ENCODE measurements at places on chromosomes 16 and 17.

- no peak overlapping the region for H3K4me3 ChIP-seq
- peaks cover 10% of the 10 kb centered on the region for H3K4me1 ChIP-seq
- no peaks in the 10 kb centered on the region for H3K36me3 ChIP-seq
- peak; percentile 49 for DNase-seq
These were observed 382.2 kb upstream of the CDH5 start for GRCh38 chr16:65984296-65984695.

DNA sequence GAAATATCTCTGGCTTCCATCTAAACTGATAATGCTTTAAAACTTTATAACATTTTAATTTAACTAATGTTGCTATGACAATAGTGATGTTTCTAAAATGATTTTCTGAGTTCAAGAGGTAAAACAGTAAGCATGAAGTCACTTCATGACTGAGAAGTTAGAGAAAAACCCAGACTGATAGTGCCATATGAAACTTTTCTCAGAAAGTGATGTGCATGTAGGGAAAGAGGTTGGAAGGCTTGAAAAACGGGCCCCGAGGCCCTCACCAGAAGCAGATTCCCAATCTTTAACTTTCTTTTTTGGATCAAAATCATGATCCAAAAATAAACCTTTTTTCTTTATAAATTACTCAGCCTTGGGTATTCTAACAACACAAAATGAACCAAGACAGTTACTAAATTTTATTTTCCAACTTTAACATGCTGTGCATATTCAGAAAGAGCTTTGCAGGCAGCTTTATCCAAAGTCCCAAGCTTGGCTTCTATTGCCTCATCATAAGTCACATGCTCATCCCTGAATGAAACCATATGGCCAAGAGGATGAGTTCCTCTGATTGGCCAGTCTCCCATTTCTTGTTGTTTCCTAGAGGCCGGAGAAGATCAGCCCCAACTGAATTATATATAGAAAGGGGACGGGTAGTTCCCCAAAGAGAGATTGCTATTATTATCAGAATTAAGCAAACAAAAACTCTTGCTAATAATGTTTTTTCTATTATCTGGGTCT lies 357.6 kb upstream of the SALL1 start:
- H3K27me3 ChIP-seq = no peaks in the 10 kb centered on the region
- DNase-seq = peak; percentile 28
- H3K36me3 ChIP-seq = no peaks in the 10 kb centered on the region
- H3K4me3 ChIP-seq = no peak overlapping the region

GRCh38 chr17:58337210-58337599 lies 8.6 kb upstream of the TSPOAP1 start:
- H3K36me3 ChIP-seq = no peaks in the 10 kb centered on the region
- no peaks in the 10 kb centered on the region for H3K27me3 ChIP-seq
- H3K4me3 ChIP-seq = no peak overlapping the region
- no peak overlapping the region for H3K27ac ChIP-seq

DNA sequence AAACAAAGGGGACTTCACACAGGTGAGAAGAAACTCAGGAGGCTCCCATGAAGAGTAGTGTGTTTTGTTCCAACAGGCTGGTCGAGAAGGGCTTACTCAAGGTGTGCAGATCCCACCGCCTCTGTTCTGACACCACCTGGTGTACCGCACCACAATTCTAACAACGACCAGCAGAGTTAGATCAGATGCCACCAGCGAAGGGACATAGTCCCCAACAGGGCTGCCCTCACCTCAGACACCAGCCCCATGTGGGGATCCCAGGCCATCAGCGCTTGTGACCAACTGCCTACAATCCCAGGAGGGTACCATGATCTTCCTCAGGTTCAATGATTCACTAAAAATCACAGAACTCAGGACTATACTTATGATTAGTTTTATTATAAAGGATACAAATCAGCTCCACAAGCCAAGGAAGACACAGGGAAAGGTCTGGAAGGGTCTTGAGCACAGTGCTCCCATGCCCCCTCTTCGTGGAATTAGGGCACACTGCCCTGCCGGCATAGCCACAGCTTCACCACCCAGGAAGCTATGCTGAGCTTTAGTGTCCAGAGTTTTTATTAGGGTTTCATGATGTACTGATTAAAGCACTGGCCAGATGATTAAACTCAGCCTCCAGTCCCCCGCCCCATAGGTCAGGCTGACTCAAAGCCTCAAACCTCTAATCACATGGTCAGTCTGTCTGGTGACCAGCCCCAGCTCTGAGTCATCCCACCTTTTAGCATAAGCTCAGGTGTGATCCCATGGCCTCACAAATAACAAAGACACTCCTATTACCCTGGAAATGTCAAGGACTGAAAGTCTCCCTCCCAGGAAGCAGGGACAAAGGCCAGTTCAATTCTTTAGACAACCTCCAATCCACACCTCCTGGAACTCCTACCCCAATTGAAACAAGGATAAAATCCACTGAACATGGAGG lies 26.0 kb downstream of the TRIM25 start:
- no peak overlapping the region for H3K27ac ChIP-seq
- H3K4me1 ChIP-seq = no peaks in the 10 kb centered on the region
- DNase-seq = no peak
- H3K36me3 ChIP-seq = peaks cover 7% of the 10 kb centered on the region

- H3K27ac ChIP-seq = no peak overlapping the region
- H3K27me3 ChIP-seq = no peaks in the 10 kb centered on the region
- no peak for DNase-seq
- H3K4me3 ChIP-seq = no peak overlapping the region
- H3K36me3 ChIP-seq = no peaks in the 10 kb centered on the region
- no peaks in the 10 kb centered on the region for H3K4me1 ChIP-seq
These were observed 36.2 kb downstream of the C16orf82 start for GRCh38 chr16:27102701-27103575.

DNA sequence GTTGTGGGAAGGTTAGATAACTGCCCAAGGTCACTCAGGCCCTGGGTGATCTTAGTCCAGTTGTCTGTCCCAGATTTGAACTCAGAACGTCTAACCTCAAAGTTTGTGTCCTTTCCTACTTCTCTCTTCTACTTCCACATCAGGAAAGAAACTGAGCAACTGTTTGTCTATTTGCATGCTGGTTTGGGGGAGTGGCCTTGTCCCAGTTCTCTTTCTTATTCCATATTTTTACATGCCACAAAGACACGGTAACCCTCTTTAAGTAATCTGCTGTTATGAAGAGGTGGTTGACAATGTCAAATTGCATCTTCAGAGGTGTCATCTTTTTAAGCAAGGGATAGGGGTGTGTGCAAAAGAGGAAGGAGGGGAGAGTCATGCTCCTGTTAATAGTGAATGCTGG lies 432.5 kb downstream of the HS3ST3B1 start:
- no peaks in the 10 kb centered on the region for H3K27me3 ChIP-seq
- no peak overlapping the region for H3K27ac ChIP-seq
- no peaks in the 10 kb centered on the region for H3K36me3 ChIP-seq

DNA sequence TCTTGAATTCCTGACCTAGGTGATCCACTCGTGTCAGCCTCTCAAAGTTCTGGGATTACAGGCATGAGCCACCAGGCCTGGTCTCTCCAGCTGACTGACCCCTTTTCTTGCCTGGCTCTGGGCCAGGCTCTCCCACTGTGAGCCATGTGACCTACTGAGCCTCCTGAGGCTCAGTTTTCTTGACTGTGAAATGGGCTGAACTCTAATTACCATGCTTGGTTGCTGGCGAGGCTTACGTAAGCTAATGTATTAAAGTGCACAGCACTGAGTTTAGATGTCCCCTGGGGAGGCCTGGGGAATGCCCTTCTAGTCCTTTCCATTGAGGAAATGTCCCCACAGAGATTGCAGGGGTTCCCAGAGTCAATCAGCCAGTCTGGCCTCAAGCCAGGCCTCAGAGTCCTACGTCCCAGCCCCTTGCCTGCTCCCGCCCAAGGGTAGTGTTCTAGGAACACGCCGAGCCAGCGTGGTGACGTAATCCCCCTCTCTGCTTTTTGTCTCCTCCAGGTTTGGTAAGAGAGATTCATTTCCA lies 45.8 kb upstream of the LGALS9 start:
- no peak for DNase-seq
- no peak overlapping the region for H3K4me3 ChIP-seq
- H3K27me3 ChIP-seq = no peaks in the 10 kb centered on the region
- H3K27ac ChIP-seq = no peak overlapping the region
- H3K4me1 ChIP-seq = no peaks in the 10 kb centered on the region

DNA sequence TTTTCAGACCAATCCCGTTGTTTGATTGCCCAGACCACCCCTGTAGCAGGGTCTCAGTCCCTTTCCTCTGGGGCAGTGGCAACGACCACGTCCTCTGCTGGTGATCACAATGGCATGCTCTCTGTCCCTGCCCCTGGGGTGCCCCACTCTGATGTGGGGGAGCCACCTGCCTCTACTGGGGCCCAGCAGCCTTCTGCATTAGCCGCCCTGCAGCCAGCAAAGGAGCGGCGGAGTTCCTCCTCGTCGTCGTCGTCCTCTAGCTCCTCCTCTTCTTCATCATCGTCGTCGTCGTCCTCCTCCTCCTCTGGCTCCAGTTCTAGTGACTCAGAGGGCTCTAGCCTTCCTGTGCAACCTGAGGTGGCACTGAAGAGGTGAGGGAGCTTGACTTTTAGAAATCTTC lies 9.2 kb downstream of the ELOB start:
- no peak overlapping the region for H3K27ac ChIP-seq
- H3K4me1 ChIP-seq = no peaks in the 10 kb centered on the region
- peaks cover 100% of the 10 kb centered on the region for H3K36me3 ChIP-seq
